Airway epithelial cell (primary cell): ENCODE measurements at places on chromosomes 5 and 9. TPM values are rescaled to one million over a fixed set of nuclear protein-coding genes. Genes with fewer than 3 reads are reported as not detected.

Gene PCDHA9
- total RNA-seq, result not detected in 2 replicates

Gene TLE1
- total RNA-seq, result 29.5 and 30.2 TPM in 2 replicates

Gene CARD6
- 6.0 and 6.5 TPM in 2 replicates for total RNA-seq

Gene RLN2
- 0.56 and 1.3 TPM in 2 replicates for total RNA-seq

Gene SNAPC3
- total RNA-seq, result 21.9 and 25.6 TPM in 2 replicates

Gene GDF9
- total RNA-seq, result 0.14 TPM in 1 of 2 replicates, not detected in the other

Gene PLPP1
- 27.2 and 29.0 TPM in 2 replicates for total RNA-seq

Gene CSF1R
- total RNA-seq, result 0.09 TPM in 1 of 2 replicates, not detected in the other

Gene TEK
- total RNA-seq, result under 0.01 and 0.09 TPM in 2 replicates

Gene GBGT1
- 3.2 and 4.4 TPM in 2 replicates for total RNA-seq

Gene FGD3
- total RNA-seq, result 1.5 and 2.2 TPM in 2 replicates

Gene ITGA2
- total RNA-seq, result 24.0 and 31.8 TPM in 2 replicates

Gene CRB2
- not detected in 2 replicates for total RNA-seq

Gene CORO2A
- 19.0 and 28.4 TPM in 2 replicates for total RNA-seq

Gene ADAMTS16
- total RNA-seq, result not detected in 2 replicates

Gene TMEM232
- 0.19 and 0.28 TPM in 2 replicates for total RNA-seq

Gene TRPM6
- 0.14 and 0.28 TPM in 2 replicates for total RNA-seq

Gene CYSRT1
- total RNA-seq, result 17.3 and 19.3 TPM in 2 replicates

Gene FOXD4L3
- not detected in 2 replicates for total RNA-seq

Gene POU5F2
- total RNA-seq, result 0.07 and 0.33 TPM in 2 replicates

Gene ADAMTS13
- 0.56 and 1.6 TPM in 2 replicates for total RNA-seq

Gene SLC4A9
- not detected in 2 replicates for total RNA-seq
